Jurkat, Clone E6-1 (cell line): ENCODE measurements at places on chromosomes 5 and 9.

GRCh38 chr5:62284946-62285891 lies 20.8 kb upstream of the KIF2A start:
- DNase-seq, result no peak

GRCh38 chr9:111102793-111103464 lies 64.7 kb upstream of the LPAR1 start:
- no peak for DNase-seq

DNA sequence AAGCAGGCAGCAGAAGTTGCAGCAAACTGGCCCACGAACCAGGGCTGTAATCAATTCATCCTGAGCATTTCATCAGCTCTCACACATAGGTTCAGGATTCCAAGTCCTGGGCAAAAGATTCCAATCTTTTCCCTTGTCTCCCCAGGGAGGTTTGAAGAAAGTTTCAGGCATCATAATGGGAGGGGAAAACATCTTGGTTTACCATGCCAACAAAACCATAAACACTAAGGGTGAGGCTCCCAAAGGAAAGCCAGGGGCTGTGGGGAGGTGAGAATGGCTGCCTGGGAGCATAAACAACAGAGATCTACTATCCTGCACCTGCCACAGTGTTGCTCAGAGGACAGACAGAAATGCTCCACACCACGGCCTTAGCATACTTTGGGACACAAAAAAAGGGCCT lies 94.6 kb downstream of the SH3TC2 start:
- DNase-seq, result no peak

DNA sequence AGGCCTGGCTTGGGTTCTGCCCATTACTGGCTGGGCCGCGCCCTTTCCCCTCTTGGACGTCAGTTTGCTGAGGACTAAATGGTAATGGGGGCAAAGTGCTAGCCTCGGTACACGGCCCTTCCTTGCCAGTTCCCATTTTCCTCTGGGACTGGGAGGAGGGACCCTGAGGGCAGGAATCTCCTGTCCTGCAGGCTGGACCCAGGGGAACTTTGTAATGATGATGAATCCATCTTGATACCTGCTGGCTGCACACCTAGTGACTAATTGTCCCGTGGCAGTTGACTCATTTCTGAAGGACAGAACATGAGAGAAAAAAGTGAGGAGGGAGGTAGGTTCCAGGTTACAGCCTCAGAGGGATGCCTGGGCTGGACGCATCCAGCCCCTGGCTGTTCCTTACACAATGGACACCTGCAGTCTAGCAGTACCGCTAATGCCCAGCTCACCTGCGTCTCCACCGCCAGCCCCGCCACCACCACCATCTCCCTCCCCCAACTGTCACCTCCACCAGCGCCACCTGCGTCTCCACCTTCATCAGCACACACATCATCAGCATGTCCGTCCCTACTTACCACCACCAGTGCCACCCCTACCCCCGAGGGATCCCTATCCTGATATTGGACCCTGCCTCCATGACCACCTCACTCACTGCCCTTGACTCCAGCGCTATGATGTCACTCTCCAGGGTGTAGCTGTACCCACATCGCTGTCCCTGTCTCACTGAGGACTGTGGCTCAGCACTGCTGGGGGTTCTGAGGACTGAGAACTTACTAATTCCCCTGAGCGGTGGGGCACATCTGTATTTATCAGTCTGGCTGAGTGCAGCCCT lies 4.3 kb downstream of the CDHR2 start:
- no peak for DNase-seq

DNA sequence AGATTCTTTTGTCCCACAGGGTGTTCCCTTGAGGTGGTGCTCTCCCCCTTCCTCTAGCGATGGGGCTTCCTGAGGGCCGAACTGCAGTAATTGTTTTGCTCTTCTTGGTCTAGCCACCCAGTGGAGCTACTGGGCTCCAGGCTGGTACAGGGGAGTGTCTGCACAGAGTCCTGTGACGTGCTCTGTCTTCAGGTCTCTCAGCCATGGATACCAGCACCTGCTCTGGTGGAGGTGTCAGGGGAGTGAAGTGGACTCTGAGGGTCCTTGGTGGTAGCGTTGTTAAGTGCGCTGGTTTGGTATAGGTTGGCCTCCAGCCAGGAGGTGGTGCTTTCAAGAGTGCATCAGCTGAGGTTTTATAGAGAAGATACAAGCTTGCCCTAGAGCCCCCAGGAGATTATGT lies 20.4 kb upstream of the CEP72 start:
- DNase-seq, result no peak

DNA sequence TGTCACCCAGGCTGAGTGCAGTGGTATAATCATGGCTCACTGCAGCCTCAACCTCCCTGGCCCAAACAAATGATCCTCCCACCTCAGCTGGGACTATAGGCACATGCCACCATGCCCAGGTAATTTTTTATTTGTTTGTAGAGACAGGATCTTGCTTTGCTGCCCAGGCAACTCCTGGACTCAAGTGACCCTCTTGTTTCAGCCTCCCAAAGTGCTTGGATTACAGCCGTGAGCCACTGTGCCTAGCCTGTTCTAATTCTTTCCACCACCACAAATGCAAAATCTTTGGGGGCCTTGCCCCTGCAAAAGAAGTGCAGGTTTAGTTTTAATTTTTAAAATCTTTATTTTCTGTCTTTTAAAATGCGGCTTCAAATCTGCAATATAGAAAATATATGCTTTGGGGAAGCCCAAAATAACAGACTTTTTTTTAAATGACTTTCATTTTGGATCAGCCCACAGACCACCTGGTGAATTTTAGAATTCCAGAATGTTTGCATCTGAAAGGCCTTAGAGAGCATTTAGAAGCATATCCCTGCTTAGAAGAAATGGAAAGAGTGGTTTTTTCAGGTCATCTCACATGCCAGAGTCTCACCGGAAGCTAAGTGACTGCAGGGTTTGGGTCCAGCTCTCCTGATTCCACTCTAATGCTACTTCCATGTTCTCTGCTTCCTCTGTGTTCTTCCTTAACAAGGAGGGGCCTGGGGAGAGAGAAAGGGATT lies 111.4 kb upstream of the FER start:
- DNase-seq, result no peak

GRCh38 chr9:130901498-130902203 lies 5.0 kb upstream of the QRFP start:
- no peak for DNase-seq

DNA sequence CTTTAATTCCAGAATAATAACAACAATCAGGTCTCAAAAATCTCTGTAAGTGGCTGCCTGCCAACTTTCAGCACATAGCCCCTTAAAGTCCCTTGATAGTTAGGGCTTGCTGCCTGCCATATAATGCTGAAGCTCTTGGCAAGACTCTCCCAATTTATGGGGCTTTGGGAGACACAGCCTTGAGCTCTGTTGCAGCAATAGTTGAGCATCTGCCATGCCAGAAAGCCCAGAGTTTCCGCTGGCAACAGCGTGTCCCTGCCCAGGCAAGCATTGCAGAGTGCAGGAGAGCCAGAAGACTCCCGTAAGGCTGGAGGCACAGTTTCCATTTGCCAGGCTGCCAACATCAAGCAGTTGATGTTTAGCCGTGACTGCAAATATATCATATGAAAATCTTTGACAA lies 678.5 kb upstream of the NUDT12 start:
- DNase-seq, result no peak

- no peak for DNase-seq
Measured at GRCh38 chr5:36680066-36680465, 73.7 kb downstream of the SLC1A3 start.

DNA sequence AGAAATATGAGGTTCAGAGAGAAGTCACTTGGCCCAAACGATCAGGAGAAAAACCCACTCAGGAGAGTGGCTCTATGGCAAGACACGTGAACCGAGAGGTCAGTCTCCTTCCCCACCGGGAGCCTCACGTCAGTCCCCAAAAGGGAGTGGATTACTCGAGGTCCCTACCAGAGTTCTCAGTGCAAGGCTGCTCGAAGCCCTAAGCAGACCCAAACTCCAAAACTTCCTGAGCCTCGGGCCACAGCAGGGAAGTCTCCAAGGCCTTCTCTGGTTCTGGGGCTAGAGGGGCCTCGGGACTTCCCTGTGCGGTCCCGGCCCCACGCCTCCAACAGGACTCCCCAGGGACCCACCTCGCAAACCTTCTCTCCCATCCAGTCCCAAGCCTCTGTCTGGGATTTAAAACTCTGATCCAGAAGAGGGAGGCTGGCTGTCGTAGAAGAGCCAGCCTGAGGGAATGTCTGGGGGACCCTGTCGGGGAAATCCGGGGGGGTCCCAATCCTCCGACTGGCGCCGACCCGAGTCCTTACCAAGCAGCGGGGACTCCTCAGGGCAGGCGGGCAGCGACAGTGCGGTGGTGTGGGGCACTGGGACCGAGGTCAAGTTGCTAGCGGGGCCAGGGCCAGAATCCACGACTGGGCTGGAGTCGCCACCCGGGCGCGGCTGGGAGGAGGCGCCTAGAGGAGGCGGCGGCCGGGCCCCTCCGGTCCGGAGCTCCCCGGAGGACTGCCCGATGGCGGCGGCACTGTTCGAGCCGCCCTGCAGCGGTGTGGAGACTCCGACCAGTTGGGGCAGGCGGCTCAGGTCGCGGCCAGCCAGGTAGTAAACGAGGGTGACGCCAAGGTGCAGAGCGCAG lies 679 bp downstream of the B4GALT1 start:
- DNase-seq, result no peak

DNA sequence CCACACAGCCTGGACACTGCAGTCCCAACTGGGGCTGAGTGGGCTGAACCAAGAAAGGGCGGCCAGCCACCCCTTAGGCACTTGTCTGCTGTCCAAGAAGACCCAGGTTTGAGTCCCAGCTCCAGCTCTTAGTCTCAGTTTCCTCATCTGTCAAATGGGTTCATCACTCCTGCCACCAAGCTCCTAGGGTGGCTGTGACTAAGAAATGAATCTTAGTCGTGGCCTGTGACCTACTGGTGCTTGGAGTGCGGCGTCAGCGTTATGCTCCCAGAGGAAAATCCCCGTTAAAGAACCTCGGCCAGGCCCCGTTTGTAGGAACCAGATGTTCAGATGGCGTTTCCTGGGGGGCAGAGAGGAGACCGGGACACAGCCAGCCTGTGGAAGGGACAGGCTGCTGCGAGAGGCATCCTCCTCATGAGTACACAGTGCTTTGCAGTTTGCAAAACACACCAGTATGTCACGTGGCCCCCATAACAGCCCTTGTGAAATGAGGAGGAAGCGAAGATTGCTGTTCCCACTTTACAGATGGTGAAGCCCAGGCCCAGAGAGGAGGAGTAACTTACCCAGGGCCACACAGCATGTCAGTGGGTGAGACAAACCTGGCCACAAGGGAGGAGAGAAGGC lies 3.3 kb downstream of the FIBCD1 start:
- DNase-seq, result no peak
